Activated CD8-positive, alpha-beta T cell treated with anti-CD3 and anti-CD28 coated beads, Interleukin-2, amount 10 ng/mL, durations not matched to agents 7 days and 5 days (primary cell): ENCODE measurements at places on chromosomes 7 and 10. TPM values are rescaled to one million over a fixed set of nuclear protein-coding genes. Genes with fewer than 3 reads are reported as not detected.

DNA sequence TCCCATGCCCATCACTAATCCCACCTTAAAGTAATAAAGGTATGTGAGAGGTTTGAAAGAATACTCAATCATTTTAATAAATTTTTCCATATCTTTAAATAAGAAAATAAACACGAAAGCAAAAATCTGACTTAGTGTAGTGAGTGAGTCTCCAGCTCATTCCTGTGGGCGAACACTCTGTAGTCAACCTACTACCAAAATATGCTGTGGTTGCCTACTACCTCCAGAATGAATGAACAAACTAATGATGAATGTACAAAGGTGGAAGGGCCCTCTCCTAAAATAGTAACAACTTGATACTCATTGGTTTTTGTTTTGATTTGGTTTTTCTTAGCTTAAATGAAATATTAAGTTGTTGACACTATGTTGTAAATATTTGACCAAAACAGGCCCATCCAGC lies 195.5 kb upstream of the HPS1 start:
- H3K27ac ChIP-seq = no peak overlapping the region
- H3K4me3 ChIP-seq = no peak overlapping the region
- no peaks in the 10 kb centered on the region for H3K36me3 ChIP-seq
- no peaks in the 10 kb centered on the region for H3K4me1 ChIP-seq
- DNase-seq = no peak

ACSM6 gene
- total RNA-seq = not detected

DNA sequence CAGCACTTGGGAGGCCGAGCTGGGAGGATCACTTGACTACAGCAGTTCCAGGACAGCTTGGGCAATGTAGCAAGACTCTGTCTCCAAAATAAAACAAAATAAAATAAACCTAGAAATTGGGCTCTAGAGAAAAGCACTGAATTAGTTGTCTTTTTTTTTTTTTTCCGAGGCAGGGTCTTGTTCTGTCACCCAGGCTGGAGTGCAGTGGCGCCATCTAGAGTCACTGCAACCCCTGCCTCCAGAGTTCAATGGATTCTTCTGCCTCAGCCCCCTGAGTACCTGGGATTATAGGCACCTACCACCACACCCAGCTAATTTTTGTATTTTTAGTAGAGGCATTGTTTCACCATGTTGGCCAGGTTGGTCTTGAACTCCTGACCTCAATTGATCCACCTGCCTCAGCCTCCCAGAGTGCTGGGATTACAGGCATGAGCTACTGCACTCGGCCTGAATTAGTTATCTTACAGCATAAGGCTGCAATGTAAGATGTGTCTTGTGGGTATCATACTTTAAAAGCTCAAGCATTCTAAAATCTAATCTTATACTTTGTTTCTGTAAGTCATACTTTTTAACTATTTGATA lies 12.8 kb downstream of the MEIG1 start:
- H3K4me1 ChIP-seq = peaks cover 8% of the 10 kb centered on the region
- peak; percentile 62 for DNase-seq
- H3K4me3 ChIP-seq = no peak overlapping the region
- H3K27me3 ChIP-seq = peaks cover 7% of the 10 kb centered on the region

GRCh38 chr10:35781643-35782035 lies 139.5 kb upstream of the FZD8 start:
- H3K36me3 ChIP-seq = no peaks in the 10 kb centered on the region
- H3K27ac ChIP-seq = no peak overlapping the region
- H3K27me3 ChIP-seq = no peaks in the 10 kb centered on the region
- no peak overlapping the region for H3K4me3 ChIP-seq
- H3K4me1 ChIP-seq = no peaks in the 10 kb centered on the region
